ENCODE measurements at places on chromosomes 16 and 17.

- DNase-seq, result no peak
These were observed 30.0 kb upstream of the PABPN1L start for GRCh38 chr16:88896238-88897070.

DNA sequence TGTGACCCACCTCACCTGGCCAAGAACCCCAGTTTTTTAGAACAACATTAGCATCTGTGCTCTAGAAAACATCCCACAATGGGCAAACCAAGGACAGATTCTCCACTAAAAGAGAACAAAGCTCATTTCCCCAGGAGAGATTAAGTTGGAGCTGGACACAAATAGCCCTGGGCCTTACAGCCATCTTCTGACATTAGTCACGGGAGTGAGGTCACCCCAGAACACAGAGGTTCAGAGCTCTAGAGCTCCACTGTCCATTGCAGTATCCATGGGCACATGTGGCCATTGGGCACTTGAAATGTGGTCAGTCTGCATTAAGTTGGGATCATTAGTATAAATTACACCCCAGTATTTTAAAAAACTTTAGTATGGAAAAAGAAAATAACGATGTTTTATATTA lies 47.6 kb upstream of the RBBP6 start:
- no peak for DNase-seq

- no peak for DNase-seq
These were observed 1.6 kb downstream of the CA4 start for GRCh38 chr17:60151355-60151754.

- DNase-seq, result no peak
These were observed 14.9 kb downstream of the ZNHIT3 start for GRCh38 chr17:36501351-36501750.

DNA sequence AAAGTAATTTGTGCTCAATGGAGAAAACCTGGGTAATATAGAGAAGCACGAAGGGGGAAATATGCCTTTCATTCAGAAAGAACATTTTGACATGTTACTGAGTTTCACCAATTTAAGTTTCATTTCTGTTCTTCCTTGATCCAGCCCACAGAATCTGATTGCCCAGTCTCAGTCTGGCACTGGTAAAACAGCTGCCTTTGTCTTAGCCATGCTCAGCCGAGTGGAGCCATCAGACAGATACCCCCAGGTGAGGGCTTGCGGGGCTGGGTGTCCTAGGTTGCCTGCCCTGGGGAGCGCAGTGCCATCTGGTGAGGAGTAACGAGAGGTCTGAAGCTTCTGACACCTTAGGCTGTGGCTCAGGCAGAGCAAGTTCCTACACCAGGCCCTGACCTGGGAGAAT lies 17.7 kb downstream of the DDX19A start:
- no peak for DNase-seq

- DNase-seq, result no peak
These were observed 16.6 kb downstream of the PLD6 start for GRCh38 chr17:17189559-17189958.

- DNase-seq, result no peak
These were observed 223.9 kb upstream of the HS3ST3A1 start for GRCh38 chr17:13825526-13826040.

- DNase-seq, result no peak
These were observed 10.1 kb downstream of the GAST start for GRCh38 chr17:41722231-41722630.

GRCh38 chr17:68417317-68417716 lies 40.0 kb downstream of the WIPI1 start:
- DNase-seq, result no peak

- no peak for DNase-seq
These were observed 18.0 kb upstream of the GAS7 start for GRCh38 chr17:10216213-10216938.

DNA sequence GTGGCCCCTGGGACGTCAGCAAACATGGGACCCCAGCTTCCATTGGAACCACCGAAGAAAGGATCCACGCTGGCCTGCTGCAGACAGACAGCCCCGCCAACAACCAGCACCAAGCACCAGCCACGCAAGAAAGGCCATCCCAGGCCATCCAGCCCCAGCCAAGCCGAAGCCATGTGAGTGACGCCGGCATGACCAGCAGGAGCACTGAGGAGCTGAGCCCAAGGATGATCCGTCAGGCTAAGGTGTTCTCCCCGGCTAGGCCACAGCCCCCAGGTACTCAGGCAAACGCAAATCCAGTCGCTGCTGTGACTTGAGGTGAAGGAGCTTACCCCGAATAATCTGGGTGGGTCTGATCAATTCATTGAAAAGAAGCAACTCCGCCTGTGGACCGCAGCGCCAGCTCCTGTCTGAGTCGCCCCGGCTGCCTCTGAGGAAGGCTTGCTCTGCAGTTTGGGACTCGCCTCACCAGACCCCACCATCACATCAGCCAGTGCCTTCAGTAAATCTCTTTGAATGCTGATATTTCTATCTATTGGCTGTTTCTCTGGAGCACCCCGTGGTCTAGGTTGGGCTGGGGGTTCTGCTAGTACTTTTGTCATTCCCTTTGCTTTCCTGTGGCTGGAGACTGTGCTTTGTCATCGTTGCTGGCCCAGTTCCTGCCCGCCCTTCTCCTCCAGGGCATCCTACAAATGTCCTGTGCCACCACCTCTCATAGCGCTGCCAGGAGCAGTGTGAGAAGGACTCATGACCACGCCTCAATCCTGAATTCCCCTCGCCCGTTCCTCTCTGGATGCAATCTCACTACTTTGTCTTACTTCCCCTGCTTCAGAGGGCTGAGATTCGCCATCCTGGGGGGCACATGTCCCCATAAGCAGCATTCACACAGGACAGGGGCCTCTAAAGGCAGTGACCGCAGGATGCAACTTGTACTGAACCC lies 8.1 kb upstream of the CBX2 start:
- peak; percentile 23 for DNase-seq

- peak; percentile 59 for DNase-seq
These were observed 53.7 kb upstream of the RCVRN start for GRCh38 chr17:9958586-9959281.

- DNase-seq, result no peak
These were observed 2.9 kb upstream of the CYLD start for GRCh38 chr16:50739031-50739430.

GRCh38 chr16:86286991-86287663 lies 223.2 kb upstream of the FOXF1 start:
- no peak for DNase-seq

DNA sequence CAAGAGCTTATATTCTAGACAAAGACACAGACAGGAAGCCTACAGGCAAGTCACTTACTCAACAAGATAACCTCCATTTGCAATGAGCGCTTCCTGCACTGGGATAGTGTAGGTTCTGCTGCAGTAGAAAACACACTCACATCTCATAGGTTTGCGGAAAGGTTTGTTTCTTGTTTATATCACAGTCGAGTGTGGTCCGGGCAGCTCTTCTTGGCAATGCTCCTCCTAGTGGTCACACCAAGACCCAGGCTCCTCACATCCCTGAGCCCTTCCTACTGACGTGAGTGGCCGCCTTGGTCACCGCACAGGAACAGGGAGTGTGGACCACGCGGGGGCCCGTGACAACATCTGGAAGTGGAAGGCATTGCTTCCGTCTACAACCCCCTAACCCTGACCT lies 48.0 kb upstream of the RBFOX3 start:
- DNase-seq, result no peak

GRCh38 chr17:31724619-31725018 lies 134.4 kb downstream of the COPRS start:
- DNase-seq, result peak; percentile 77

- DNase-seq, result no peak
These were observed 179.7 kb downstream of the RAB11FIP4 start for GRCh38 chr17:31570951-31571892.

DNA sequence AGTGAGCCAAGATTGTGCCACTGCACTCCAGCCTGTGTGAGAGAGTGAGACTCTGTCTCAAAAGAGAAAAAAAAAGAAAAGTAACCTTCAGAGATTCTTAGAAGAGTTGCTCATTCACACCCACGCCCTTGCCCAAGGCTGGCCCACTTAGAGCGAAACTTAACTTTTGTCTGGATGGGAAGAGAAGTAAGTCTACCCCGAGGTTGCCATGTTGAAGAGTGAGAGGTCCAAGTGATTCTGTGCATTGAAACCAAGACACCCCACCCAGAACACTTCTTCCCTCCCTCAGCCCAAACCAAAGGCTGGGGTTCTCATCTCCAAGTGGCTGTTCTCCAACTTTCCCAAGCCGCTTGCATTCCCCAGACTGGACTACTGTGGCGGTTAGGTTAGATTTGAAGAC lies 2.4 kb upstream of the CISD3 start:
- peak; percentile 85 for DNase-seq

GRCh38 chr16:87407511-87408112 lies 15.5 kb downstream of the MAP1LC3B start:
- peak; percentile 32 for DNase-seq

DNA sequence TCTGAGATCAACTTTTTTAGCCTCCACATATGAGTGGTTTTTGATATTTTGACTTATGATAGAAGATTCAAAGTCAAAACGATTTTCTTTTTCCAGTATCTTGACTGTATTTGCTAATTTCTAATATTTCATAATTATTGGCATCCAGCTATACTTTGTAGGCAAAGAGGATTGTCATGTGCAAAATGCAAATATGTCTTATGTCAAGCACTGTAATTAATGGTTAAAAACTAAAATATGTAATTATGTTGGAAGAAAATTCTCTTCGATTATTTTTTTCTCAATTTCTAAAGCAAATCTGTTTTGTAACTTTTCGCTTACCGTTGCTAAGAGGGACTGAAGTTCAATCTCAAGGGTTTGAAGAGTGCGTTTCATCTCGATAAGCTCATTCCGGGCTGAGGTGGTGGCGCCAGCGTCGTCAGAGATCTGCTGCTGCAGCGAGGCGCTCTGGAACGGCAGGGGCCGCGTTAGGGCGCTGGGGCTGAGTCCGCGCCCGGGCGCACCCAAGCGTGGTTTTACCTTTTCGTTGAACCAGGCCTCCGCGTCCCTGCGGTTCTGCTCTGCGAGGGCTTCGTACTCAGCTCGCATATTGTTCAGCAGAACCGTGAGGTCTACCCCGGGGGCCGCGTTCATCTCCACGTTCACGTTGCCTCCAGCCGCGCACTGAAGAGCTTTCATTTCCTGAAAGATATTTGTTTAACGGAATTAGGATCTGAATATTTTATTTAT lies 3.0 kb downstream of the KRT27 start:
- DNase-seq, result no peak

DNA sequence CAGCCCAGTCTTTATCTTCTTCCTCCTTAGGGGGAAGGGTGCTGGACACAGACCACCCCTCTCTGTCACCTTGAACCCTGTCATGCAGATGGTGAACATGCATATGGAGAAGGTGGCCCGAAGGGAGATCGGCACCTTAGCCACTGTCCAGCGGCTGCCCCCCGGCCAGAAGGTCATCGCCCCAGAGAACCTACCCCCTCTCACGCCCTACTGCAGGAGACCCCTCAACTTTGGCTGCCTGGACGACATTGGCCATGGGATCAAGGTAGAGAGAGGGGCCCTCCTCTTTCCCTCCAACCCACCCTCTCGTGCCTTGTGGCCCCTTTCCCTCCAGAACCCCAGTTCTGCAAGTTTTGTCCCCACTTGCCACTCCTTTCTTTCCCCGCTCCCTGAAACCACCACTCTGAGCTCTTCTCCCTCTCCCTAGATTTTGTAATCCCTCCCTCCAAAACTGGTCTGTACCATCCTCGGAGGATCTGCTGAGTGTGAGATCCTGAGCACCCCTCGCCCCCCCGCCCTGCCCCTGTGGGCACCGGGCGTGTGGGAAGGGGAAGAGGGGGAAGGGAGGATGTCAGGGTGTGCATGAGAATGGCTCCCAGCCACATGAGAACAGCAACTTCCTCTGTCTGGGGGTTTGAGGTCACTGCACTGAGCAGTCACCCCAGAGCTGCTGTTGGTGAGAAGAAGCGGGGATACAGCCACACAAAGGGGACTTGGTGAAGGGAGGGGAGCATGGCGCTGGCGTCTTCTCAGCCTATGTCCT lies 7.3 kb downstream of the ABI3 start:
- peak; percentile 84 for DNase-seq

DNA sequence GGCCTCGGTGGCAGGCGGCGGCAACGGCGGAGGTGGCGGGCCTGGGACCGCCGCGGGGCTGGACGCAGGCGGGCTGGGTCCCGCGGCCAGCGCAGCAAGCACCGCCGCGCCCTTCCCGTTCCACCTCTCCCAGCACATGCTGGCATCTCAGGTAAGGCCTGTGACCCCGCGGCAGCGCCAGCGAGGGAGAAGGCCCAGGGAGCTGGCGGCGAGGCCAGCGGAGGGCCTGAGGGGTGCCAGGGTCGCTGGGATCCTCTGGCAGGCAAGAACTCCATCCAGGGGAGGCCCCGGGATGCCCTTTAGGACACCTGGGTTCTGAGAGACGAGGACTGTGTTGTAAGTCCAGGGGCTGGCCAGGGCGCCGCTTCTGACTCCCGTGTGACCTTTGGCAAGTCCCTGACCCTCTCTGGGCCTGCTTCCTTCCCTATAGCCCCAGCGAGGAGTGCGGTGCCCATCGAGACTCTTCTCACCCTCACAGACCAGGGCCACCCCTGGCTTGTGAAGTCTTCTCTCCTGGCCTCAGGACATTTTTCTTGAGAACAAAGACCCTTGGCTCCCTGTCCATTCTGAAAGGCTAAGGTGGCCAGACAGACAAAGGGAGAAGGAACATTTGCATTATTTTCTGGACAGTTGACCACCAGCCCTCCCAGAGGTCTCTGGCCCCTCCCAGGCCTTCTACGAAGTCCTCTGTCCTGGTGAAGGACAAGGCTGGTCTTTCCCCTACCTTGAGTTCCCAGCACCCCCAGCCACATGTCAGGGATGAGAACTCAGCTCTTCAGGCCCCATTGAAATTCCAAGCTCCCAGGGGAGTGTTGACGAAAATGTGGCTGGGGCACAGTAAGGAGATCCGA lies 6.3 kb downstream of the TBX2 start:
- no peak for DNase-seq

- DNase-seq, result no peak
These were observed 31.0 kb downstream of the PSMD12 start for GRCh38 chr17:67335245-67335835.

- no peak for DNase-seq
These were observed 3.9 kb upstream of the SKAP1 start for GRCh38 chr17:48433896-48434295.

GRCh38 chr16:87017371-87018012 lies 299.7 kb downstream of the C16orf95 start:
- peak; percentile 67 for DNase-seq

DNA sequence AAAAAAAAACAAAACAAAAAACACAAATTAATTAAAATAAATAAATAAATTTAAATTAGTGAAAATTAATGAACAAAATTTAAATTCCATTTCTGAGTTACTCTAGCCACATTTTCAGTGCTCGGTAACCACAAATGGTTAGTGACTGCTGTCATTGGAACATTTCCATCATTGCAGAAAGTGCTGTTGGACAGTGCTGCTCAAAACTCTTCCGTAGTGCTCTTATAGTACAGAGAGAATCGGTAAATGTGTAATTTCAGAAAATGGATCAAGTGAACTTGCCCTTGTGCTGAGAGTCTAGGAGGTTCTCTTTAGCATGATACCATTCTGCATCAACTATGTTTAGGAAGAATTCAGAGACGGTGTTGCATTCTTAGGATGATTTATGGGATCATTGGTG lies 23.7 kb downstream of the ZNRF1 start:
- DNase-seq, result no peak

DNA sequence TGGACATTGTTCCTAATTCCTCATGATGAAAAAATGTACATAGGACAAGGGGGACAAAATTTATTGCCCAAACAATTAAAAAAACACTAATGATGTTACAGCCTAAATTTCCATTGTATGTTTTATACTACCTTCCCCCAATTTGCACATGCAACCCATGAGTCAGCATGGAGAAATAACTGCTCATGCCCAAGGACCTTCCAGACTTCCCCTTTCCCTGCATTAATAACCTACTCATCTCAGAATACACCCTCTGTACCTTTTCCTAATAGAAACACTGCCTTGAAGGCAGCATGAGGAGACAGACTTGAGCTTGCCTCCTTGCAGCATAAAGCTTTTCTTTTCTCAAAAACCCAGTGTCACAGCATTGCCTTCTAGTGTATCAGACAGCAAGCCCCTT lies 2402.8 kb downstream of the TP53TG3F start:
- DNase-seq, result no peak
